NCI-H1436 (cell line): ENCODE measurements at places on chromosomes 7 and 10.

DNA sequence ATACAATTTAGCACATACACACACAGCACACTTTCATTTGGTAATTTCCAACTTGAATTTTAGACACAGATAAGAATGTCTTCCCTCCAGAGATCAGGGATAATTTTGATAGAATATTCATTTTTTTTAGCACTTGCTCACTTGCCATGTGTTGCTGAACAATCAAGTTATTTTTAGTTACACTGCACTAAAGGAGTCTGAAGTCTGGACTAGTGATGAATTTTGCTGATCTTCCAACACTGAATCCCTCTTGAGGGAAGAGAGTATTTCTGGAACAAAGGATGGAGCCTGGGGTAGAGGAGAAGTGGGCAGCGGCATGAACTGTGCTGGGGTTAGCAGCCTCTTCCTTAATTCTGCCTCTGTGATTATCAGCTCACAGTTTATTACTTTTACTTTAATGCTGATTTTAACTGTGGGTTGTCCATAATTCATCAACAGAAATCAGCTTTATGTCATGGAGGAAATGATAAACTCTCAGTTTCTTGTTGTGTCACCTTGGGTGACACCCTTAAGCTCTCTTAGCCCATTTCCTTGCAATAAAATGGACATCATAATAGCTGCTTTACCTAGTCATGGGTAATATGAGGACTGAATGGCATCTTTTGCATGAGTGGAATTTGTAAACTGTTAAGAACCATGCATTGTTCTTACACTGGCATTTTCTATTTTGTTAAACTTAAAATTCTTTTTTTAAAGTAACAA is 32.1 kb downstream of the SGPL1 start:
- no peak for DNase-seq

- DNase-seq: no peak
These were observed 217.8 kb downstream of the DNAJB6 start for GRCh38 chr7:157554393-157555238.

DNA sequence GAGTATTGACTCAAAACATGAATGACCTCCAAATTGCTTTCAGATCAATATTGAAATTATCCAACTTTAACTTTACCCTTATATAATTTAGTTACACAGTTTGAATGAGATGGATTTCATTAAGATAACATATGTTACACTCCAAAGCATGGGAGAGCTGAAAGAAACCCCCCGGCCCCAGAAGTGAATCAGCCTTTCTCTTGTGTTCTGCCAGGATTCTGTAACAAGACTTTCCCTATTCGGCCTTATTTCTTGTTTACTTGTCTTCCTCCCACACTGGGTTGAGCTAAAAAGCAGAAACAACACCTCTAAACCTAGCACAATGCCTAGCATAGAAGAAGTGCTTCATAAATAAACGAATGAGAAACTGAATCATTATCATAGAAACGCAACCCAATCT is 224.8 kb downstream of the ADAM12 start:
- DNase-seq: no peak

GRCh38 chr7:151261529-151261928 is 13.0 kb upstream of the SMARCD3 start:
- no peak for DNase-seq

- DNase-seq: no peak
These were observed 26.1 kb downstream of the CREB3L2 start for GRCh38 chr7:137975768-137976167.

- no peak for DNase-seq
These were observed 172.1 kb downstream of the CYP26A1 start for GRCh38 chr10:93245779-93246178.

GRCh38 chr10:1403508-1404322 is 333.6 kb downstream of the ADARB2 start:
- no peak for DNase-seq

- no peak for DNase-seq
These were observed at the start of gene CCDC3 for GRCh38 chr10:13001041-13001886. Gene CCDC3 (minus strand): TSS chr10:13001713. CDS start chr10:13001570, 143 bp downstream.

GRCh38 chr7:113142385-113143119 is 24.2 kb upstream of the SMIM30 start:
- DNase-seq: no peak

DNA sequence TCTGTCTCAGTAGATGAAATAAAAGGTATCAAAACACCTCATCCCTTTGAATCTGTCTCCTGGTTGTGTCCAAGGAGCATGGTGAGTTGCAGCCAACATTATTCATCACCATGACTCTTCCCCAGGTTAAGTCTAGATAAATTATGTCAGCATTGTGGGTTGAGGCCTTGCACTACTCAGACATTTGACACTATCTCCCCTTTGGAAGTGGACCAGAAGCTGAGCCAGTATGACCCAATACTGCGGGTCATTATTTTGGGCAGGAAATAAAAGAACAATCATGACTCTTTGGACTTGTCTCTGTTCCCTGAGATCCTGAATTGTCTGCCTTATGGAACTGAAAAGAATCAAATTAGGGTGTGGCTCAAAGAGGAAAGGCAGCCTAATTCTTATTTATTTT is 168.2 kb upstream of the FAM171A1 start:
- no peak for DNase-seq

- DNase-seq: no peak
These were observed 36.5 kb upstream of the AP5Z1 start for GRCh38 chr7:4738711-4739527.

GRCh38 chr7:33237036-33237435 is 107.7 kb downstream of the BBS9 start:
- no peak for DNase-seq

DNA sequence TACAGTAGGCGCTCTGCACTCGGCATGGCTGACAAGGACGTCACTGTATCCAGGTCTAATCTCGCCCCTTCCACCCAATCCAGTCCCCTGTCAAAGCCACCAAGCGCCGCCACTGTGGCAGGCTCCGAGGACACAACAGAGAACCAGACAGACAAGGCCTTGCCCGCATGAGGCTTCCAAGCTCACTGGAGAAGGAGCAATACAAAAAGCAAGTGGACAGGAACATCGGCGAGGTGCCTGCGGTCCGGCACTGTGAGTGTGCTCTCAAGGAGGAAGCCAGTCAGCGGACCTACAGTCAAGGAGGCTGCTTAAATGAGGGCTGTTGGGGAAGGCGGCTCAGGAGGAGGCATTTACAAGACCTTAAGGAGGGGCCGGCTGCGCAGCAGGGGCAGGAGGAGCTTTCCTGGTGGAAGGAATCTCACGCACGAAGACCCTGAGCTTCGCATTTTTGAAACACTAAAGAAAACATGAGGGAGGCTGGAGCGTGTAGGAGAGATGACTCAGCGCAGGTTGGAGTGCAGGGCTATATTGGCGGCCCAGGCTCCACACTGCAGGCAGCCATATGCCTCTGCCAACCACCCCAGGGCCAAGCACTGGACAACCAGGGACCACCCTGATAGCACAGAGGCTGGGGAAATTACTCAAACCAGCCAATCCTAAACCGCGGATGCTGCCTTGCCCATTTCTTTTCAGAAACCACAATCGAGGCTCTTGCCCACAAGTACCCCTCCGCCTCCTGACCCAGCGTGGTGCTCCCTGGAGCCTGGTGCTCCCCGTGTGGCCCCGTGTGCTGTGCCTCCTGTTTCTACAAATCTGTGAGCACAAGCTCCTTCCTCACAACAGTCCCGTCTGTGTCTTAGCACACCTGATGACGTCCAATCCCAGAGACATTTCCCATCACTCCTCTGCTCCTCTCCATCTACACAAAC is 28.9 kb downstream of the GNA12 start:
- no peak for DNase-seq

DNA sequence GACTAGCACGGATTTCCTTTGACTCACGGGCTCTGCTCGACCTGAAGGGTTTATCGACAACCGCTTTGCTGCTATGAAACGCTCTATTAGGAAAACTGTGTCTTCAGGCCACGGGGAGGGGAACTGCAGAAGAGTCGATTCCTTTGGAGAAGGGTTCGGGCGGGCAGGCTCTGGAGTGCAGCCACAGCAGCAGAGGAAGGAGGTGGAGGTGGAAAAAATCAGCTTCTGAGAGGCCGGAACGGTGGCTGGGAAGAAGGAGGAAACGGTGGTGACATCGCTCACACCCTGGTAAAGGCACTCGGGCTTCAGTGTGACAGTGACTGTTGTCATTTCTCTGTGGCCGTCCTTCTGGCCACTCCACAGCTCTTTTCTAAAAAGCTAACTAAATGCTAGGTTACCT is 64.6 kb upstream of the MGMT start:
- DNase-seq: no peak

- no peak for DNase-seq
These were observed 1016.9 kb upstream of the AUTS2 start for GRCh38 chr7:68581417-68581816.
